ENCODE measurements at places on chromosomes 4 and X.

DNA sequence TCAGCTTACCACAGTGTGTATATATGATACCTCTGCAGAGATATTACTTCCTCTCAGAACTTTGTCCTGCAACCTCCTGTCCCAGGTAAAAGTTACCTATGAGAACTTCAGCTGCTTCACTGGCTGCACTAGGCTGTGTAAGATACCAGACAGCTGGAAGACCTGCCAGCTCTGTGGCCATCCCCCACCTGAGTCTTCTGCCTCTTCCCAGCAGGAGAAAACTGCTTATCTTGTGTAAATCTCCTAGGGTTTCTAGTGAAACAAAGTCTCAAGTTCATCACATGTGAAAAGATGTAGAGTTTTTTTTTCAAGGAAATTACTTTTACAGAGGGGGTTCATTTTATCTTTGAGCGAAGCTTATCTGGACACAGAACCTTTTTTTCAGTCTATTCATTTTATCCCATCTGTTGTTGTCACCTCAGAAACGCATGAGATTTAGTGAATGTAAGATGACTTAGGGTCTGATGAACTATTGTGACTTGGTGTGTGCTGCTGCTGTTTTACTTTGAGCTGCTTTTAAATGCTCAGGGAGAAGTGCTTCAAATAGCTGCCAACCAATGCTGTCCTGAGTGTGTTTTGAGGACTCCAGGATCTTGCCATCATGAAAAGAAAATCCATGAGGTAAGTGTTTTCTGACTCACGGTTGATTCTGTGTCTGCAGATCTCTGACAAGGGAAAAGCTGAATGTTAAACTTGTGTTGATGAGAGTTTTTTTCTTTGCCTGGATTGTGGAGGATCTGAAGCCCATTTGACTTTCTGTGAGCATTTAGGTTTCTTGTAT is 187.8 kb downstream of the FRAS1 start:
- no peak for DNase-seq

- DNase-seq: no peak
Observed at GRCh38 chr4:3290889-3291321, 1.9 kb upstream of the RGS12 start.

DNA sequence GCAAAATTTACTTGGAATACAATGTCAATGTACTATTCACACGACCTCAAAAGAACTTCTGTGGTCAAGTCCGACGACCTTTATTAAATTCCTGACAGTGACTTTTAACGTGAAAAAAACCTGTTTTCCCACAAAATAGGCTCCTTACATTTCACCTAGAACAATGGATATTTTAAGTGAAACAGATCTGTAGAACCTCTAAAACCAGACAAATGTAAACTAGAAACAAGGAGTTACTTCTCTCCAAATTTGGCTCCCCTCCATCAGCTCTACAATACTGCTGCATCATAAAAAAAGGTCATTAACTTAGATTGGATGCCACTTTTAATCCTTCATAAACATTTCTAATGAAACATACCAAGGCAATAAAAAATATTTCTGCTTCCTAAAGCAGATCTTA is 1.2 kb downstream of the NEK1 start:
- no peak for DNase-seq

- no peak for DNase-seq
Observed at GRCh38 chrX:40262157-40263013, 164.6 kb upstream of the BCOR start.

GRCh38 chr4:184907810-184908209 is 82.0 kb upstream of the ACSL1 start:
- no peak for DNase-seq

DNA sequence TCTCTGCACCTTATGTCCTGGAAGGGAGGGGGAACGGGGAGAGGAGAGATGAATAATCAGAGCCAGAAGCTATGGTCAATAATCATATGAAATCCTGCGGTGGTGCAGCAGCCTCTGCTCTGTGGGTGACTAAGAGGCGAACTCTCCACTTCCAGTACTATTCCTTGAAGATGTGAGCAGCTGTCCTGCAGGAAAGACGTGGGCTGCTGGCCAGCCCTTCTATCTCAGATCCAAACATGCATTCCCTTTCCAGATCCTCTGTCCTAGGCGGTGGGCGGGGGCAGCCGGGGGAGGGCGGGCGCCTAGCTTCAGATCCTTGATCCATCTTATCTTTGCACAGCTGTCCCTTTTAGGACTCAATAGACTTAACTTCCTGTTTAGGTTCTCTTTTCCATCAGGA is 34.5 kb downstream of the SPINK2 start:
- DNase-seq: no peak

DNA sequence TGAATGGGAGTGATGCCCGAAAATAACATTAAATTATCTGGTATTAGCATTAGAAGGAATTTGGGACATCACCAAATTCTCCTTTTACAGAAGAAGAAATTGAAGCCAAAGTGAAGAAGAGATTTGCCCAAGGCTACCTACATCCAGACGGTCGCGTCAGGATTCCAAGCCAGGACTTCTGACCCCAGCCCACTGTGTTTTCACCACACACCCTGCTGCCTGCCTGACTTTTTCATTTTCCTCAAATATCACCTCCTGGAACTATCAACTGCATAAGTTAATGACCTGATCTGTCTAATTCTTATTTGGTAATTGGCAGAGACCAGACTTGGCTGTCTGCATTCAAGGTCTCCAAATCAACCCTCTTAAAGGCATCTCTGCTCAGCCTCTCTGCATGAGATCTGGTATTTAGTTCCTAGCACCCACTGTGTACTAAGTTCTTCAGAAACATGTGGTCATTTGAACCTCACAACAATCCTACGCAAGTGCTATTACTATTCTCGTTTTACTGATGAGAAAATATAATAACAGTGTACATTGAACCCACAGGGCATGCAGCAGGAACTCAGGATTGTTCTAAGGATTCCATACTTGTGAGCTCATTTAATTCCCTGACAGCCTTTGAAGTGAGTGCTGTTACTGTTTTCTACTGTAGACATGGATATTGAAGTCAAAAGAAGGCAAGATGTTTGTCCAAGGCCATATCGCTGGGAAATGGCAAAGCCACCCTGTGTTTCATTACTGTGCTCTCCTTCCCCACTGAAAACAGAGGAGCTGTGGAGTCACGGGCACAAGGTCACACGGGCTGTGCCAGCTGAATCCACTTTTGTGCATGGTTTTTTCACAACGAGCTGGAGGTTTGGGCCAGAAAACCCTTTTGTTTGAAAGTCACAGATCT is 195.2 kb upstream of the C1QTNF7 start:
- no peak for DNase-seq

- no peak for DNase-seq
Observed at GRCh38 chr4:165627548-165627947, 245.5 kb upstream of the TLL1 start.

DNA sequence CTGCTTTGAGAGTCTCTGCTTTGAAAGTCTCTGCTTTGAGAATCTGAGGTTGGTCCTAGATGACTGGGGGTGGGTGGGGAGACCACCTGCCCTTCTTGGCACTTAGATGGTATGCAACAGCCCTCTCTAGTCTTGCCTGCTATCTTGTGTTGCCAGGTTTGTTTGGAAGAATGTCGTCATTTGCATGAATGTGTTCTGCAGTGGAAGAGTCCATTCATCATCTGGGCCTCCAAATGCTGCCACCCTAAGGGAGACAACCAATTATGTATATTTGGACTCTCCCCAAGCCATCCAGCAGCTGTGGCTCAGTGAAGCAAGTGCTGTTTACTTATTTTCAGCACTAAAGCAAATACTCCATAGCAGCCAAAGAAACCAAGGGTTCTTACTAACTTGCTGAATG is 44.6 kb upstream of the TRPC5OS start:
- DNase-seq: no peak

DNA sequence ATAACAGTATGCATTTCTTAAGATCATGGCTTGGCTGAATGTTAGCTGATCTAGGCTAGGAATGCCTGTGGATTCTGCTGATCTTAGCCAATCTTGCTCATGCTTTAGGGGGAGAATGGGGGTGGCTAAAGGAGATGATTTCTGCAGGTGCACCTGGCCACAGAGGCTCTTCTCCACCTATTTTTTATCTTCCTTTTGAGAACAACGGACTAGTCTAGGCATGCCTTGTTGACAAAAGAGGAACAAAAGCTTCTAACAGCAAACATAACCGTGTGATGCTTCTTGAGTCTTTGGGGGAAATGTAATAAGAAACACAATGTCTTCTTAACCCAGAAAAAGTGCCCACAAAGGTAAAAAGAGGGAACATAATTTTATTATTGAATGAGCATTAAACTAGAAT is 743.5 kb downstream of the ARAP2 start:
- no peak for DNase-seq

GRCh38 chr4:86271057-86271456 is 88.8 kb downstream of the MAPK10 start:
- no peak for DNase-seq

- no peak for DNase-seq
Observed at GRCh38 chr4:89539797-89540711, 232.5 kb upstream of the GPRIN3 start.

- DNase-seq: no peak
Observed at GRCh38 chr4:95591278-95591677, 42.5 kb upstream of the UNC5C start.

DNA sequence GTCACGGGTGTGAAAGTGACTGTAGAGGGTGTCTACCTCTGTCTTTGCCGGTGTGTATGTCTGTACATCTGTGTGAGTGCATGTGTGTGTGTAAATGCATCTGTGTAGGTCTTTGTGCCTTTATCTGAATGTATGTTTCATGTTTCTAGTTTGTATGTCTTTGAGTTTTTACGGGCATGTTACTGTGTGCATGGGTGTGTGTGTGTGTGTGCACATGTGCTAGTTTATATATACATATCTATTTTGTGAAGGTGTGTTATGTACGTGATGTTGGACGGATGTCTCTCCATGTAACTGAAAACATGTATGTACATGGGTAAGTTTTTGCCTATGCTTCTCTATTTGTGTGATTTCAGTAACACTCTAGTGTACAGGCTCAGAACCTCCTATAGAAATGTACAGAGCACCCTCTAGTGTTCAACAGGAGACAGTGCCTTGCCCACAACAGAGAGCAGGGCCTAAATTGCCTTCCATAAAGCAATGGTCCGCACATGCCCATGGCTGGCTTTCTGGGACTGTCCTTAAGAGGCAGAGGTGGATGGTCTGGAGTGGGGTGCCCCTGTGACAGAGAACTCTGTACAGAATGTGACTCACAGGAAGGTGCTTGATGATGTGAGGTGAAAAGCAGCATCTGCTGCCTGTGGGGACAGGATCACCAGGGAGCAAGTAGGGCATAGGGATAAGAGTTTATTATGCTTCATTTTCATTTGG is 343.5 kb downstream of the RAPGEF2 start:
- DNase-seq: no peak

- DNase-seq: no peak
Observed at GRCh38 chrX:23802431-23802830, 19.5 kb downstream of the SAT1 start.

GRCh38 chr4:930827-931193 is 1.3 kb downstream of the GAK start:
- DNase-seq: no peak

- no peak for DNase-seq
Observed at GRCh38 chrX:20066968-20067708, 49.6 kb downstream of the MAP7D2 start.

GRCh38 chr4:76296286-76296820 is 10.2 kb upstream of the STBD1 start:
- no peak for DNase-seq

GRCh38 chr4:70994387-70995099 is 1.1 kb downstream of the DCK start:
- no peak for DNase-seq

DNA sequence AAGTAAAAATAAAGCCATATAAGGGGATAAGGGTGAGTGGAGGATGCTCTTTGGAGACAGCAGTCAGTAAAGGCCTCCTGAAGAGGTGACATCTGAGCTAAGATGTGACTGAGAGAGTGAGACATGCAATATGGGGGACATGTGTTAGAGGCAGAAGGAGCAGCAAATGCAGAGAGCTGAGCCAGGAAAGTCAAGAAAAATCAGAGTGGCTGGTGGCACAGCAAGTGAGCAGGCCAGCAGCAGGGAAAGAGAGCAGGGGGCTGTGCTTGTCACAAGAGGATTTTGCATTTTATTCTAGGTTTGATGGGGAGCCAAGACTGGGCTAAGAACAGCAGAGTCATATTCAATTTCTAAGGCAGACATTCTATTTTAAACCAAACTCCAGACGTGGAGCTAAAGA is 394.5 kb downstream of the KCNIP4 start:
- DNase-seq: no peak

DNA sequence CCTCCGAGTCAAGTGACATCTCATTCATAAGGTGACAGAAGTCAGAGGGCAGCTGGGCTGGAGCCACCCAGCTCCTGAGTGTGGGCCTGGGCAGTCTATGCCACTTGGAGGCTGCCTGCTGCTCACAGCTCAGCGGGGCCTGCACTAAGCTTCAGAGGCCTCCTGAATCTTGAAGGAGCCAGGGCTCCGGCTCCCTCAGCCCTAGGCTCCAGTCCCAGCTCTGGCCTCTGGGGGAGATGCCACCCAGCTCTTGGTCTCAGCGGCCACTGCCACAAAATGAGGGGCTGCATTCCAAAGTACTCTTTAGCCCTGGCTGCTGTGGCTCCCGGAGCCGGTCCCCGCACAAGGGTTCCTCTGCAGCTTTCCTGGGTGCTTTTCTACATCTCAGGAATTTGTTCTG is 32.7 kb upstream of the PSAPL1 start:
- no peak for DNase-seq

DNA sequence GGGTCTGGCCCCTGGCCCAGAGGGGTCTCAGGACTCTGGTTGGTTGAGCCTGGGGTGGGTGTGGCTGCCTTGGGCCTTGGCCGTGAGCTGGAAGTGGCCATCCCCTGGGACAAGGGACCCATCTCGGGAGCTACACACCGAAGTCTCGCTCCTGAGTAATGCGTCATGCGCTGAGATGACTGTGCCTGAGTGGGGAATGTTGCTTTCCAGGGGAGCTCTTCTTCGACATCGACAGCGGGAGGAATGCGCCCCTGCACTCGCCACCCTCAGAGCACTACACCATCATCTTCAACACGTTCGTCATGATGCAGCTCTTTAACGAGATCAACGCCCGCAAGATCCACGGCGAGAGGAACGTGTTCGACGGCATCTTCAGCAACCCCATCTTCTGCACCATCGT is 38.5 kb downstream of the CCNQ start:
- no peak for DNase-seq

DNA sequence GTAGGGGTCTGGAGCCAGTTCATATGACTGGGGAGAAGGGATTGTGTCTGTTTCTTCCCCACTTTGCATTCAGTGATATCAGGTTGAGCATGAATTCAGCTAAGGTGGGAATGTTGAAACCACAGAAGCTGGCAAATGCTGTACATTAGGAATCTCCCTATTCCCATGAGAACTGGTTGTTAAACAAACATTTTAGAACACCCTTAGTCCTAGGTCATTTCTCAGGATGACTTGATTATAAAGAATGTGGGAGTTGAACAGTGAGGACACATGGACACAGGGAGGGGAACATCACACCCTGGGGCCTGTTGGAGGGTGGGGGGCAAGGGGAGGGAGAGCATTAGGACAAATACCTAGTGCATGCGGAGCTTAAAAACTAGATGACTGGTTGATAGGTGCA is 62.6 kb upstream of the LIMCH1 start:
- no peak for DNase-seq

- DNase-seq: no peak
Observed at GRCh38 chr4:56671373-56671772, 9.7 kb downstream of the HOPX start.

All from stimulated activated CD8-positive, alpha-beta memory T cell treated with anti-CD3 and anti-CD28 coated beads, Interleukin-7, amount 100 ng/mL, for 1 hour (primary cell).